ENCODE measurements at places on chromosomes 3 and 15.
A peak's percentile ranks its signal among the peaks of the same experiment; 100 is the strongest.

DNA sequence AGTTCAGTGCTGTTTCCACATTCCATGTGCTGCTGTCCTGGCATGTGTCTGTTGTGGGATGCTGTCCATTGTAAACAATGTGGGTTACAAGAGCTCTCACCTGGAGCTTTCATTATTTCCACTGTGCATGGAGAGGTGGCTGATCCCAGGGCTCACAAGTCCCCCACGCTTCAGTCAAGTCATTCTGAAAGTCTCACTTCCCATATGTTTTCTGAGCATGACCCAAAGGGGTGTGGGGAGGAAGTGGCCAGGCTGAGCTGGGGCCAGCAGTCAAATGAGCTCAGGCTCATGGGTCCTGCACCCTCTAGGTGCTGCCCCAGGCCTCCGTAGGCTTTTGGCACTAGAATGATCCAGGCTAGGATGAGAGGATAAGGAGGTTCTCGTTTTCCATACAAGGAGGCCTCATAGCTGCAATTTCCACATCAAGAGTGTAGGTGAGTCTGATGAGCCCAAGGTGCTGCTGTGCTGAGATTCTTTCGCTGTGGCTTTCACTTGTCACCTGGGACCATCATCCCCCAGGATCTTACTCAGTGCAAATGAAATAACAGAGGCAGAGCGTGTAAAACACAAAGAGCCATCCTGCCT lies 22.0 kb downstream of the STARD5 start:
- DNase-seq = peak; percentile 95

GRCh38 chr15:69132977-69133861 lies 27.2 kb upstream of the GLCE start:
- DNase-seq = peak; percentile 50

GRCh38 chr15:71357967-71358366 lies 242.7 kb downstream of the THSD4 start:
- no peak for DNase-seq

DNA sequence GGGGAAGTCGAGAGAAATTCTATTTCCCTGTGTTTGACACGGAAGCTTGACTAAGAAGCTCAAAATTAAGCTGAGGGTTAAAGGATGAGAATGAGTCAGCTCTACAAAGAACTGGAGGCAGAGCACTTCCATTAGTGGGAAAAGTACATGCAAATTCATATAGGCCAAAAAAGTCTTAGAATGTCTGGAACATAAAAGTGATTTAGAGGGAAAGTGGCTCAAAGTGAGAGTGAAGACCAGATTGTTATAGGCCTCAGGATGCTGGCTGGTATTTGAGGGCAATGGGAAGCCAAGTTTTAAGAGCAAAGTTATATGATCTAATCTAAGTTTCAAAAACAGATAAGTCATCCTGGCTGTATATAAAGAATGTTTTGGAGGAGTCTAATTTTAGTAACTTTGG lies 857.3 kb downstream of the NAALADL2 start:
- DNase-seq = no peak

DNA sequence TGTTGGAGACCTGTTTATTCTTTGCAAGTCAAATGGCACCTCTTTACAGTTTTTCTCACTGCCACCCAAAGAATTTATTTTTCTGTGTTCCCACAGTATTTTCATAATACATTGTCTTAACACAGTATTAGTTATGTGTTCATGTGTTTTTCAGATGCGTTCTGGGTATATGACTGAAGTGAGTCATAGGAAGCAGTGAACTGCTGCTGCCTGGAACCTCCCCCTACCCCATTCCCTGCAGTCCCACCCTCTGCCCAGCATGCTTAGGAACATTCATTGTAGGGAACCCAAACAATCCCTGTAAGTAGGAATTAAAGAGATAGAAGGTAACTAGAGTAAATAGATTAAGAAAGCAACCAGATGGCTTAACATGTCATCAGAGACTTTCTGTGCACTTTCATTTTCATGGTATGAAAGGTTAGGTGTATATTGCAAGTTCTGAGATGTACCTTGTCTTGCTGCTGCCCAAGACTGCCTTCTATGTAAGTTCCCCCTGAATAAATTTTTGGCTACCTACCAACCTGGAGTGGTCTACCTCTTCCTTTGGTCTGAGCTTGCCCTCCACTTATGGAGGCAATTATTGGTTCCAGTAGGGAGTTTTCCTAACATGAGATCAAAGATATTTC lies 21.9 kb upstream of the SQOR start:
- no peak for DNase-seq

GRCh38 chr15:70576696-70577095 lies 186.7 kb downstream of the UACA start:
- no peak for DNase-seq

DNA sequence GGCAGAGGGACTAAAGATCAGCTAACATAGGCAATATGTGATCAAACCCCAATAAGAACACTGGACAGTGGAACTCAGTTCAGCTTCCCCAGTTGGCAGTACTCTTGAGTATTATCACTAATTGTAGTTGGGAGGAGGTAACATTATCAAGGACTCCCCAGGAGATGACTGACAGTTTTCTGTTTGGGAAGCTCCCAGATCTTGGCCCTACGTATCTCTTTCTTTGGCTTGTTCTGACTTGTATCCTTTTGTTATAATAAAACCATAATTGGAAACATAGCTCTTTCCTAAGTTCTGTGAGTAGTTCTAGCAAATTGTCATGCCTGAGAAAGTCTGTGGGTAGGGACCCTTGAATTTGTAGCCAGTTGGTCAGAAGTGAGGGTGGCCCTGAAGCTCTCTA lies 316.4 kb downstream of the ZNF621 start:
- DNase-seq = no peak

GRCh38 chr3:9158865-9159630 lies 90.4 kb downstream of the SRGAP3 start:
- no peak for DNase-seq

DNA sequence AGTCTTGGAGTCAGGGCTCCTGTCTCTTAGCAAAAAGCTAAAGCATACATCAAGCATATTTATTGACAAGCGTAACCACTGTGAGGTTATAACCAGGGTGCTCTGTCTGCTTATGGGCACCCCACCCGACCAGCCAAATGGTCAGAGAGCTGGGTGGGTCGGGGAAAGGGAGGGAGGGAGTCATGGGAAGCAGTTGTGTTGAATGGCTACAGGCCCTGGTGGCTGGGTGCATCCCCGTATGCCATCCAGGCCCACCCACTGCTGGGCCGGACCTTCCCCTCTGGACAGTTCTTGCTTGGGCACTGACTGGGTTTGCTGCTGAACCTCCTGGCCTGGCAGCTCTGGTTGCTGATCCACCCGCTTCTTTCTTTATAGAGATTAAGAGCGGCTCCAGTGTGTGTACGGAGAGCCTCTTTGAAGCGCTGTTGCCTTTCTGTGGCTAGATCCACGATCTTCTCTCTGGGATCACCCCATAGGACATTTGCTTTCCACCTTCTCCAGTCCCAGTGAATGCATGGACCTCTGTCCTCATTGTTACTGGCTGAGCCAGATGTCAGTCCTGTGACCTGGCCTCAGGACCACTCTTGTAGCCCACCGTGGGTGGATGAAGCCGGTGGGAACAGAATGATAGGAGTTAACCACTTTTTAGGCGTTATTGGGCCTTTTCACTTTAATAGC lies 59.6 kb downstream of the SMAD3 start:
- DNase-seq = no peak

DNA sequence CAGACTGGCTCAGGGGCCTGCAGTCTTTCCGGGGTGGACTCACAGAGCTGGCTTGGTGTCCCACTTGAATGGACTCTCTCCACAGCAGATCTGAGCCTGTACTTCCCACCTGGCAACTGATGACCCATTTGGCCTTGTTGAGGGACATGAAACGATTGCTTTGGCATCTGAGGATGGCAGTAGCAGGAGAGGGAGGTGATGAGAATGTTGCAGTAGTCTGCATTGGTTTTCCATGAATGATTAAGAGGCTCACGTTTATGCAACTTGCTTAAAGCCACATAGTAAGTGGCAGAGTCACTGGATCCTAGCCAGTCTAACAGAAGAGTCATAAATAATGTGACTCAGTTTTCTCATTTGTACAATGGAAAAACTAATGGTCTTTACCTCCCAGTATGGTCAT lies 21.9 kb downstream of the IL20RB start:
- DNase-seq = no peak

DNA sequence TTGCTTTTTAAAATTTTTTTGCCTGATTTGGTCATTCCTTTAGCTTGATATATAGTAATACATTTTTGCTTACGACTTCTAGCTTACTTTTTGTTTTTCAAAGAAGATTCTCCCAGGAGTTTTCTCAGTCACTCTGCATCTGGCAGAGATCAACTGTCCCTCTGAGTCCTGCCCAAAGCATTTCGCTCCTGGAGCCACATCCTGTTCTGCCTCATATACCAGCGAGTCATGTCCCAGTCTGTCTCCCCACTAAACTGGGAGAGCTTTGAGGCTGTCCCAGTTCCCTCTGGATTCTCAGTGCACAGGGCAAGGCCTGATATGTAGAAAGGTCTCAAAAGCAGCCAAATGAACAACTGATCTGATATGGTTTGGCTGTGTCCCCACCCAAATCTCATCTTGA lies 326.3 kb downstream of the ARRDC4 start:
- no peak for DNase-seq

GRCh38 chr3:123202451-123202850 lies 708 bp downstream of the SEC22A start:
- no peak for DNase-seq

DNA sequence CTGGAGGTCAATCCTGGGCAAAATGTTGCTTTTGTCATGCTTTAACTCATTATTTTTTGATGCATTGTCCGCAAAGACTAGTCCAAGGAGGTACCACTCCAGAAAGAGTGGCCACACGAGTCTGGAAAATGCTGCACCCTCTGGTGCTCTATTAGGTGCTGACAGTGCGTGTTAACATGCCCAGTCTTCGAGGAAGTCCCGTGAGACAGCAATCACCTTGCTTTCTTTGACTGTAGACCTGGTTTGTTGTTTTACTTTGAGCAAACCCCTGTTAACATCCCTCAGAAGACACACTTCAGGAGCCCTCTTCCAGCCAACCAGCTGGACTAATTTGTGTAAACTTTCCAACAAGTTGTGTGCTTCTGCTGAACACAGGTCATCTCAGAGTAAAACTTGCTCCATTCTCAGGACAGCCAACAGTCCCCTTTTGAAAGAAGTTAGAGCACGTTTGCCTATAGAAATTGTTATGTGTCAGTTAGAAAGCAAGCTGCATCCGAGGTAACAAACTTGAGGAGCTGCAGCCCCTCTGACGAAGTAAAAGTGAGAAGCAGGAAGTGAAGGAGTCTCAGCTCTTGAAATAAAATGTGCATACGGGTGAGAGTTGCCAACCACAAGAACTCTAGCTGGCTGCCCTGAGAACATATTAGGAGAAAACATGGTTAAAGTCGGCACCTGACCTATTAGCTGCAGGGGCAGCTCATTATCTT lies 205.0 kb downstream of the LPP start:
- peak; percentile 28 for DNase-seq

DNA sequence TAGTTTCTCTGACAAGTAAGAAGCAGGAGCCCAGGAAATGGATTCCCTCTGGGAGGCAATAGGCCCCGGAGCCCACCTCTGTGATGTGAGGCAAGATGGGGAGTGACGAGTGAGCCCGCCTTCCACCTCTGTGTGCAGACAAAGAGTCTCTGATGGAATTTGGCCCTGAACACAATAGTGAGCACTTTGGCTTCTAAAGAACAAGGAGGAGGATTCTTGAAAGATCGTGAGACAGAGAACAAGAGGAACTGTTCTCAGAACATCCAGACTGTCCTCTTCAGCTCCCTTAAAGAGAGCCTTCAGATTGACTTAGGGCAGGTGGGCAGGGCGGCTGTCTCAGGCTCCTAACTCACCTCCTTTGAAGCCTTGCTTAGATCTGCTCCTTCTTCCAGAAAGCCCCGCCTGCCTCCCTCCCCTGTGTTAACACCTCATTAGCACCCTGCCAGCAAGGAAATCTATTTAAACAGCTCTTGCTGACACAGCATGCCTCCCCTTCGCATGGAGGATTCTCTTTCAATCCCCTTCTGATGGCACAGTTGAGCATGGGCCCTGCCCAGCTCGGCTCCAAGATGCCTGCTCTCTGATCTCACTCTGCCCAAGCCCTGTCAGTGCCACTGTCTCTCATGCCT lies 430.3 kb downstream of the NTRK3 start:
- no peak for DNase-seq

DNA sequence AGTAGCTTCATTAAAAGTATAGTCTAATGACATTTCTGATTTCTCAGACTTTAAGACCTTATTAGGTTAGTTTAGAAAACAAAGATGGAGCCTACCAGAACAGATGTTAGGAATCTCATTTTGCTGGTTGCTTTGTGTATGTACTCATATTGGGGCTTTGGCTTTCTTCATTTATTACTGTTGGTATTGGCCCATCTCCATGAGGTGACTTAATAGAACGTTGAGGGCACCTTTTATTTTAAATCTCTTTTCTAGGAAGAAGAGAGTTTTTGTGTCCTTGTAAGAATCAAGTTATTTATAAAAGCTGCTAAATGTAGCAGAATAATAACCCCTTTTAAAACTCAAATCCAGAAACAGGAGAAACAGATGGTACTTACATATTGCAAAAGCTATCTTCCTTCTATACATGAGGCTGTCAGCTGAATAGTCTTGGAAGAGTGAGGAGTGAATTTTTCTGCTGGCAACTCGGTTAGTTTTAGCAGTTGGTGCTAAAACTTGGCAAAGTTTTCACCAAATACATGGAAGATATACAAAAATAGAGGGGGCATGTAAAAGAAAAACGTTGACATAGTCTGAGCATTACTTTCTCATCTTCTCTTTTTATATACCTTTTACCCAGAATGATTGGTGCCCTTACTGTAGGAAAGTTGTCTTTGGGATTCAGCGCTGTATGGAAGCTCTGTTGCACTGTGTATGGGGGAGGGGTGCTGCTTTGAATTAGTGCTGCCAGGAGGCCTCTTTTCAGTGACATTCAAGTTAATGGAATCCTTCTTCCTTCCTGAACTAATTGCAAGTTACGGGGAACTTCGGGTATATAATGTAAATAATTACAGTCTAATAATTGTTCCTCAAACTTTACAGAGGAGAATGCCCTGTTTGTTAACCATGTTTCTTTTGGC lies 35.8 kb downstream of the CTNNB1 start:
- DNase-seq = no peak

DNA sequence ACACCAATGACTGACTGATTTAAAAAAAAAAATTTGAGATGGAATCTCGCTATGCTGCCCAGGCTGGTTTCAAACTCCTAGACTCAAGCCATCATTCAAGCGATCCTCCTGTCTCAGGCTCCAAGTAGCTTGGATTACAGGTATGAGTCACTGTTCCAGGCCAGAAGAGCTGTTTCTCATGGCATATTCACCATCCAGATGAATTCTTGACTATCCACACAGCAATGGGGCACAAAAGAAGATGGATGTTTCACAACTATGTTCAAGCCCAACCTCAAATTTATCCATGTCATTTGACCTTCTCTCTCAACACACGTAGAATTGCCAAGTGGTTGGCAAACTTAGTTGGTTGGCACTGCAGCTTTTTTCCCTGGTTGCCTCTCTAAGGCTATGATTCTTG lies 40.6 kb downstream of the PRICKLE2 start:
- DNase-seq = no peak

DNA sequence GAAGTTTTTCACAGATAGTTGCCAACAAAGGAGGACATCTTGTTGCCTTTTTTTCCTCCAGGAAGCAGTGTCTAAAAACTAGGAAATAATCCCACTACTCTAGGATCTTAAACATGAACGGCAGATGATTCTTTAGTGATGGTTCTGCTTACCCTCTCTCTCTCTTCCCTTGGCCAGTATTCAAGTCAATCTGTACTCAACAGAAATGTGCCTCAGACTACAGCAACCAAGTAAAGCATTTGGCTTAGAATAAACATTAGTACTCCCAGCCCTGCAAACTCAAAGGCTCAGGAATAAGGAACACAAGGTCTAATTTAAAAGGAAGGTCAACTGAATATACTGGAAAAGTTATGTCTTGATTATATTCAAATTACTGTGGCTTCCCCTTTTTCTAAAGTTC lies 8.7 kb downstream of the NPTN start:
- DNase-seq = no peak

- DNase-seq = no peak
Observed at GRCh38 chr15:57538265-57538529, 53.5 kb upstream of the MYZAP start.
